Activated T-cell treated with anti-CD3 and anti-CD28 coated beads, Interleukin-2, amount 50 U/mL, for 72 hours (primary cell): ENCODE measurements at places on chromosomes 6 and 20. TPM values are rescaled to one million over a fixed set of nuclear protein-coding genes. Genes with fewer than 3 reads are reported as not detected.

DNA sequence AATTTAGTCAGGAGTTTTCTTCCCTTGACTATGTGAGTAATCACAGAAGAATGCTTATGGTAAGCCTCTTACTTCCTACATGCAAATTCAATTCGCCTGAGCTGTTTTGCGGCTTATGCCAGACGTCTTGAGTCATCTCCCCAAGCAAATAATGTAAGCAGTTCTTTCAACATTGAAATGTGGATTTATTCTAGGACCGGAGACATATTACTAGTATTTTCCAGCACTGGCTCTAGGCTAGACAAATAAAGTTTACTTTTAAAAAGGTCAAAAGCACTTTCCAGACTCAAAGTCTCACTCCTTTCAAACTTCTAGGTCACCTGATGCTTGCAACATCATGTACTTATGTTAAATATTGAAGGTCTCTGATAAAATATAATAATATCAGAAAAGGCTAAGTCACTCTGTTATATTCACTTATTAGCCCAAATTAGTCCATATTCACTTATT lies 38.1 kb upstream of the NOX3 start:
- peak; percentile 17 for DNase-seq

DNA sequence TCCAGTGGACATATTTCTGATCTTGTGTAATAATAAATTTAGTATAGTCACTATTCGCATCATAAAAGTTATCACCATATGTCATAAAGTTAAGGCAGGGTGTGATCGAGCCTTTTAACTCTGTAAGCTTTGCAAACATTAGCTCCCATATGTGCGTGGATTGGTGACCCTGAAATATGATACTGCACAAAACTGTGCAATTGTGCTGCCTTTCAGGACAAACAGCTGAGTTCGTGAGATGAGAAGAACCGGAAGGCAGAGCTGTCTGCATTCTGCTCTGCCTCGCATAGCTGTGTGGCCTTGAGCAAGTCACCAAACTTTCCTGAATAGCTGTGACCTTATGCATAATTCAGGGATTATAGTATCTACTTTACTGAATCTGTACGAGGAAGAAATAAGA lies 3.2 kb upstream of the PLEKHG1 start:
- DNase-seq: no peak

DNA sequence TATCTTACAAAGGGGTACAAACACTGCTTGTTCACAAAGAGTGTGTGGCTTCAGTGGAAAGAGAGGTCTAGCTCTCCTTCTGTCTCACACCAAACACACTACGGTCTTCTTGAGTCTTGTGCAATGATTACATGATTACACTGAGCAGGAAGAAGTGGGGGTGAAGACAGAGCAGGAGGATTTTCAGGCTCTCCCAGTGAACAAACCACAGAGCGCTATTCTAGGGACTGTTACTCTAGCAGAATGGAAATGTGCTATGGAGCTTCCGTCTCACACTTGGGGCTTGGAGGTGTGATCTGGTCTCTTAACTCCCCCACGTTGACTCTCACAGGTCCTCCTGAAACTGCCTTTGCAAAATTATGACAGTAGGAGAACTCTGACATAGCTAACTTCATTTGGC lies 203.4 kb downstream of the MYLK4 start:
- DNase-seq: no peak

DNA sequence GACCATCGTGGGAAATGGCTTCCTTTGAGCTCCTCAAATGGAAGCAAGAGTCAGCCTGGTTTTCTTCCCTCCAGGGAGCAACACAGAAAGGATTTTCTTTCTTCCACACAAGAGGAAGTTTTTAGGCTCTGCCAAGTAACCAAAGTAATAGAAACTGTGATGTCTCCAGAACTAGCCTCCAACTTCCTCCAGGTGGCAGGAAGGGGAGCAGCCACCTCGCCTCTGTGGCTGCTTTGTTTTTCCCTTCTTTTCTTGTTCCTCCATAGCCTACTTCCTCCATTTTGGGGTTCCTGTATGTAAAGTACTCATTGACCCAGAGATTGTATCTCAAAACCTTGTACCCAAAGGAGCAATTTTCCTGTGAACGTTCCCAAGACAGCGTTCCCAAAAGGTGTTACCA lies 32.7 kb upstream of the CCR6 start:
- DNase-seq: no peak

DNA sequence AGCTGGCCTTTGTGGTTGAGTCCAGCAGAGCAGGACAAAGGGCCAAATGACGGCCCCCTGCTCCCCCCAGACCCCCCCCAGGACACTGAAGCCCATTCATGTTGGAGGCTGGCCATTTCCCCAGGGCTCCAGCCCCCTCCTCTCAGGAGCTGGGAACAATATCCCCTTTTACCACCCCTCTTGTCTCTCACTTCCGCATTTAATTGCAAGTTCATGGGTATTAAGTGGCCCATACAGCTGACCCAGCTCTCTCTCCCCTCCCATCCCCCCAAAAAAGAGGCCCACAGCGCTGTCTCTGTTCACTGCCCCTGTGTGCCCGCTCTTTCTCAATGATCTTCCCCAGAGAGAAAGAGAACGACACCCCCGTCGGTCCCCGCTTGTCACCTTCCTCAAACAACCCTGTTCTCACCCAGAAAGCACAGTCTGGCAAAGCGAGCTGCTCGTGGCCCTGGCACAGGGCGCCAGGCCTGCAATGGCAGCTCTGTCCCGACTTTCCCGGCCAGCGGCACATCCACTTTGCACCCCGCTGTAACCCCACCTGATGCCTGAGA lies 30.4 kb downstream of the PREX1 start:
- DNase-seq: no peak

GRCh38 chr6:119339941-119340456 lies 9.6 kb downstream of the MAN1A1 start:
- DNase-seq: no peak

DNA sequence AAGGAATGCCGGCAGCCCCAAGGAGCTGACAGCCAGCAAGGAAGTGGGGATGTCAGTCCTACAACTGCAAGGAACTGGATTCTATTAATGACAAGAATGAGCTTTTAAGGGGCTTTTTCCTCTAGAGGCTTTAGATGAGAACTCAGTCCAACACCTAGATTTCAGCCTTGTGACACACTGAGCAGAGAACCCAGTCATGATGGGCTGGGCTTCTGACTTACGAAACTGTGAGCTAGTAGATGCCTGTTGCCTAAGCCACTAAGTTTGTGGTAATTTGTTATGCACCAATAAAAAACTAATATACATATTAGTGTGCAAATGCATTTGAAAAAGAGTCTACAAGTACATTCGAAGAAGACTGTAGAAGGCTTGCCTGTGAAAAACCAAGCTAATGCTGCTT lies 263.3 kb downstream of the SOX4 start:
- no peak for DNase-seq

GRCh38 chr20:45835825-45836224 lies 2.2 kb downstream of the SNX21 start:
- no peak for DNase-seq

- peak; percentile 2 for DNase-seq
Observed at GRCh38 chr6:13924146-13924948, 405 bp upstream of the RNF182 start.

- DNase-seq: no peak
Observed at GRCh38 chr6:33991610-33992009, 154.3 kb downstream of the GRM4 start.

DNA sequence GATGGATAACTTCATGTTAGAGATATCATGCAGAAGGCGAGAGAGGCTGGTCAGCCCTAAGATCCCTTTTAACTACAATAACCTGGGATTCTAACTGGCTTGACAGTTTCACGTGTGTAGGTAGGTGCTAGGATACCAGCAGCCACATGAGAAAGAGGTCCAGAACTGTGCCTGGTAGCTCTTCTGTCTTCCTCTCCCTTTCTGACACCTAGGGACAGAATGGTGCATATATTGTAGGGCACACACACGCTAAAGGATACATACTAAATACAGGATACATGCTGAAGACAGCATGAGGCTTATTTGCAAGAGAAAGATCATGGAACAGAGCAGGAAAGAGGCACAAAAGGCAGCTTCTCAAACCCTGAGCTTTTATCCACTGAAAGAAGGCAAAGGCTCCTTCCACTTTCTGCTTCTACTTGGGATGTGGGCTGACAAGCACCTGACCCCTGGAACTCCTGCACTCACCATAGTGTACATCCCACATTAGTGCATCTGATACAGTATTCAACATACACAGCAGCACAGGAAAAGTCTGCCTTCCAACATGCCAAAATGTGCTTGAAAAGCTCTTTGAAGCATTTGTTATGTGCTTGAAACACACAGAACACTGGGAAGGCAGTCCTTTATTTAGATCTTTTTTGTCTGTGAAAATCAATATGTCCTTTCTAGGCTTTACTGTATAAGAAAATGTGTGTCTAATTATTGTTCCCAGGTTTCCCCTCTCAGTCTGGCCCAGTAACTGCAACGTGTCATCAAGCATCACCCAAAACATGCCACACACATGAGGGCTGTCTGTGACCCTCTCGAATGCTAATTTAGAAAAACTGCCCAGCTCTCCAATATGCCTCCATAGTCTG lies 3.2 kb downstream of the SLC22A23 start:
- no peak for DNase-seq

- DNase-seq: no peak
Observed at GRCh38 chr20:24504331-24505285, 35.2 kb downstream of the SYNDIG1 start.

DNA sequence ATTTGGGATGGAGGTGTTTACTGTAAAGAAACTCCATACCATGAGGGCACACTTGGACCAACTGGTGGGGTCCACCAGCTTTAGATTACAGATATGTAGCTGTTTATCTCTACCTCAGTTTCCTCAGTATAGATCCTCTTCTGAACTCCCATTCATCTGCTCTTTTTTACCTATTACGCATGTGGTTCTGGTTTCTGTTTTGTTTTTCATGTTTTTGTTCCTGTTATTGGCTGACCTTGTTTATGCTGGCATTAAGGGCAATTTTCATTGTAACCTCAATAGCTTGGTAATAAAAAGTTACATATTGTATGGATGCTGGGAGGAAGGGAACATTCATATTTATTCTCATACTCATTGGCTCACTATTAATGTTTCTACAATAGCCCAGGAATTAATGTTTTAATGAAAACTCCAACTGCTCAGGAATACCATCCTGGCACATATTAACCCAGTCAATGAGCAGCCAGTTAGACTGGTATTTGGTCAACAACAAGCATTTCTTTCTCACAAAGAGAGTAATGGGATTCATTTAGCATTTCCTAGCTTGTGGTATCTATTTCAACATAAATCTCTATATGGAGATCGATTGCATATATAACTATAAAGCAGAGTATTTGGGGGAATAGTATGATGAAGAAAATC lies 83.8 kb upstream of the FAM184A start:
- no peak for DNase-seq

DNA sequence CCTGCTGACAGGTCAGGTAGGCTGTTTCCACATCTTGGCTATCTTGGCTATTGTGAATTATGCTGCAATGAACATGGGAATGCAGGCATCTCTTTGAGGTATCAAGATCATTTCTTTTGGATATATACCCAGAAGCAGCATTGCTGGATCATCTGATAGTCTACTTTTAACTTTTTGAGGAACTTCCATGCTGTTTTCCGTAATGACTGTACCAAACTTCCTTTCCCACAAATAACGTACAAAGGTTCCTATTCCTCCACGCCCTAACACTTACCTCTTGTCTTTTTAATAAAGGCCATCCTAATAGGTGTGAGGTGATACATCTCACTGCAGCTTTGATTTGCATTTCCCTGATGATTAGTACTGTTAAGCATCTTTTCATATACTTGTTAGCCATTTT lies 338.7 kb upstream of the RUNX2 start:
- DNase-seq: no peak

DNA sequence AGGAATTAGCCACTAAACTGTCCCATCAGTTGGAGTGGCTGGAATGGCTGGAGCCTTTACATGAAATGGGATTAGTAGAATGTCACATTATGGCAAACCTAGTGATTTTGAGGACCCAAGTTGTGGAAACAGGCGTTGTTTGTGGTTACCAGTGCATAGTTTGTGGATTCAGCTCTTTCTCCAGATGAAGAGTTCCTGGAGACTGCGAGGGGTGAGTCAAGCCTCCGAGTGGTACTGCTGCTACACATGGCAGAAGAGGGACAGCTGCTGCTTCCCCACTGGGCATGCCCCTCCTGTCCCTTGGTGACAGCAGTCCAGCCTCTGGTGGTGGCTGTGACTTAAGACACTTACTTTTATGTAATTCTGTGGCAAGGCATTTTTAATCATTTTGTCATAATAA lies 94.2 kb upstream of the SCP2D1 start:
- no peak for DNase-seq

DNA sequence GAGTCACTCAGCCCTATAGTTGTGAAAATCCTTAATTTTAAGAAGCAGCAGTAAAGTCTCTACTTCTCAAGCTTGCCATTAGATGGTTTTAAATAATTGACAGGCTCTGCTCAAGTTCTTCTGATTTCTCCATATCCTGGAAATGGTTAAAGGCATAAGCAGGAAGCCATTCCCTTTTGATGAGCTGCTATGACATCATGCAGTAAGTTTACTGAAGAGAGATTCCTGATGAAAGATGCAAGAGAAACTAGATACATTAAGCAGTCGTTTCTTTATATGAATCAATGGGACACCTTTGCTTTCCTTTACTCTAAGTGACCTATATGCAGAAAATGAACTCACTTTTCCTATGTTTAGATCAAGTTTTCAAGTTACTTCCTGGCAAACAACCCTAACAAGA lies 9.8 kb downstream of the POPDC3 start:
- DNase-seq: no peak

DNA sequence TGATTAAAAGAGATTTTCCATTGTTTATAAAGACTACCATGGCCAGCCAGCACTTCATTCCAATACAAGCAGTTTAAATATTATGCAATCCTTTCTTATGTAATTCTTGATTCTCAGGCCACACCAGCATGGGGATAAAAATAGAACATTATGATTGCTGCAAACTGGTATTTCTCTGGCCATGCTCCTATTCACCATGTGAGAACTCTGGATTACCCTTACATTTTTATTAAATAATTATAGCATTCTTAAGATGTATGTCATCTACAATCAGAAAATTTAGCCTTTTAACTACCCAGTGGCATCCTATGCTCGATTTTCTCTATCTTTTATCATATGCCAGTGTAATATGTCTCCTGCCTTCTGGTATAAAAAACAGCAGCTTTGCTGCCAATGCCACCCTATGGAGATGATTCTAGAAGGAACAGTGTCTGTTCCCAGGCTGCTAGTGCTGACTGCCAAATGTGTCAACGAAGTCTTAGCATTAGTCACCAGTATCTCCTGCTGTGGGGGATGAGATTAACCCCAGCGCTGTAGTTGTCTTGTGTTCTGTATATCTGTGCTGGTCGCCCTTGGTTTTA lies 501.4 kb downstream of the BCKDHB start:
- DNase-seq: no peak

- no peak for DNase-seq
Observed at GRCh38 chr6:16434885-16435284, 196.5 kb downstream of the GMPR start.

The GRM1 gene
- total RNA-seq: not detected

The CDSN gene
- not detected for total RNA-seq

The HDAC2 gene
- total RNA-seq: 85.9 TPM

The TSBP1 gene
- total RNA-seq: not detected

The ADTRP gene
- total RNA-seq: 62.4 TPM

The IL17A gene
- total RNA-seq: 2.8 TPM

The DEFB124 gene
- total RNA-seq: not detected

The PNPLA1 gene
- not detected for total RNA-seq

The BTN1A1 gene
- 0.10 TPM for total RNA-seq

The SLC32A1 gene
- 0.12 TPM for total RNA-seq

The VNN1 gene
- total RNA-seq: not detected

The HLA-DPB1 gene
- 12.5 TPM for total RNA-seq
